ENCODE measurements at places on chromosomes 2 and 18. TPM values are rescaled to one million over a fixed set of nuclear protein-coding genes. Genes with fewer than 3 reads are reported as not detected.

The FRZB gene
- polyA plus RNA-seq: not detected

The SLC4A1AP gene
- polyA plus RNA-seq: 30.1 TPM

The SERPINB7 gene
- not detected for polyA plus RNA-seq

The ACVR1C gene
- not detected for polyA plus RNA-seq

The TMEM17 gene
- polyA plus RNA-seq: 1.4 TPM

The DES gene
- not detected for polyA plus RNA-seq

The GALNT13 gene
- not detected for polyA plus RNA-seq

The STON1 gene
- not detected for polyA plus RNA-seq

The CYP27C1 gene
- not detected for polyA plus RNA-seq

The UGT1A4 gene
- not detected for polyA plus RNA-seq

The NAPG gene
- 21.6 TPM for polyA plus RNA-seq

The LINC00305 gene
- not detected for polyA plus RNA-seq

The SULT1C4 gene
- not detected for polyA plus RNA-seq

The EPG5 gene
- 4.2 TPM for polyA plus RNA-seq

The RETSAT gene
- polyA plus RNA-seq: 15.2 TPM

The GALR1 gene
- not detected for polyA plus RNA-seq

The PFN4 gene
- 2.1 TPM for polyA plus RNA-seq

The SP140L gene
- 11.8 TPM for polyA plus RNA-seq

The SNTG2 gene
- polyA plus RNA-seq: not detected

The CXCR1 gene
- polyA plus RNA-seq: not detected

The DSG2 gene
- polyA plus RNA-seq: 27.4 TPM

The FAP gene
- 0.16 TPM for polyA plus RNA-seq

The EVA1A gene
- not detected for polyA plus RNA-seq

The RAB17 gene
- polyA plus RNA-seq: not detected

Measured in GM12878 (cell line).